ENCODE measurements at places on chromosomes 12 and 14.
A peak's percentile ranks its signal among the peaks of the same experiment; 100 is the strongest.

GRCh38 chr12:108899145-108899544, 19.3 kb downstream of the DAO start:
- no peak for DNase-seq

GRCh38 chr12:103354403-103354802, 141.4 kb downstream of the C12orf42 start:
- DNase-seq, result no peak

DNA sequence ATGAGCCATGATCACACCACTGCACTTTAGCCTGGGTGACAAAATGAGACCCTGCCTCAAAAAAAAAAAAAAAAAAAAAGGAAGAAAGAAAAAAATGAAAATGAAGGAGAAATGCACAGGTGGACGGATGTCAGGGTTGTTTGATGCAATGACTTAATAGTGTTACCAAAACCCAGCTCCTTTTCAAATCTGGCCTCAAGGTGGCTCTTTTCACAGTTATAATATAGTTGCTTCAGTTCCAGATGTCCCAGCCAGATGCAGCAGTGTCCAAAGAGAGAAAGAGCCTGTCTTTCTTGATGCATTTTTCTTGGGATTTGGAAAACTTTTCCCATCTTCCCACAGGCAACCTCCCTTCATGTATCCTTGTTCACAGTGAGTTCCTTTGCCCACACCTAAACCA, 36.5 kb downstream of the KCNMB4 start:
- no peak for DNase-seq

- no peak for DNase-seq
These were observed 35.9 kb upstream of the FOS start for GRCh38 chr14:75242546-75243273.

- no peak for DNase-seq
These were observed 1.9 kb downstream of the LMO3 start for GRCh38 chr12:16603916-16604575.

- DNase-seq, result no peak
These were observed 42.1 kb downstream of the GPR68 start for GRCh38 chr14:91202234-91202974.

DNA sequence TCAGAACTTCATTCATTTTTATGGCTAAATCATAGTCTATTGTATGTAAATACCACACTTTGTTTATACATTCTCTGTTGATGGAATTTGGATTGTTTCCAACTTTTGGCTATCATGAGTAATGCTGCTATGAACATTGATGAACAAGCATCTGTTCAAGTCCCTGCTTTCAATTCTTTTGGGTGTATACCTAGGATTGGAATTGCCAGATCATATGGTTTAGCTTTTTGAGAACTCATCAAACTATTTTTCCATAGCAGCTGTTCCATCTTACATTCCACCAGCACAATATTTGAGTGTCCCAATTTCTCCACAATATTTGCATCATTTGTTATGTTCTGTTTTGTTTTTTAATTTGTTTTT, 52.3 kb upstream of the CCND2 start:
- no peak for DNase-seq

GRCh38 chr14:96400495-96400894, 8.6 kb downstream of the AK7 start:
- DNase-seq, result peak; percentile 40

- no peak for DNase-seq
These were observed 13.1 kb upstream of the NID2 start for GRCh38 chr14:52081964-52082363.

GRCh38 chr12:55723516-55724225, 3.5 kb downstream of the RDH5 start:
- DNase-seq, result no peak

DNA sequence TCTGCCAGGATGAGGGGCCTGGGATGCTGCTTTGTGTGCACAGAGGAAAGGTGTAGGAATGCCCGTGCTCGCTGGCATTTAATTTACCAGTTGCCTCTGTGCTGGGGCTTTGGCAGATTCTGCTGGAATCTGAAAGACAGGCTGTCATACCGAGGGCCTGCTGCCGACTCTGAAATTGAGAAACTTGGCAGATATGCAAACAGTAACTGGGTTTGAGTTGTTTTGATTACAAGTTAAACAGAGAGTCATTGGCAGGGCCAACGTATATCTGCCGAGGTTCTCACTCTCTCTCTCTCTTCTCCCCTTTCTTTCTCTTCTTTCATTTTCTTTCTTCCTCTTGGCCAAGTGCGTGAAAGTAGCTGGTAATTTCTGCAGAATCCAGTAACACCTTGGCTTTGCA, 618.7 kb downstream of the VRK1 start:
- no peak for DNase-seq

DNA sequence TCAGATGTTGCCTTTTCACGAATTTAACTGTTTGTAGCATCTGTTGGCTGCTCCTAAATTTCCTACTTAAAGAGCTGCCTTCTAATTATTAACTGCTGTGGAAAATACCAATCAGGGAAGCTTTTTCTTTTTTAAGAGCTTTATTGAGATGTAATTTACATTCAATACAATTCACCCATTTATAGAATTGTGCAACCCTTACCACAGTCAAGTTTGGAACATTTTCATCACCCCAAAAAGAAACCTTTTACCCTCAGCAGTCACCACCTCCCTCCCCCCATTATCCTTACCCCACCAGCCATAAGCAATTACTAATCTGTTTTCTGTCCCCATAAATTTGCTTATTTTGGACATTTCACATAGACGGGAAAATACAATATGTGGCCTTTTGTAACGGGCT, 1.4 kb downstream of the PCNX4 start:
- no peak for DNase-seq

- DNase-seq, result no peak
These were observed 3.9 kb upstream of the GSC start for GRCh38 chr14:94773655-94774343.

DNA sequence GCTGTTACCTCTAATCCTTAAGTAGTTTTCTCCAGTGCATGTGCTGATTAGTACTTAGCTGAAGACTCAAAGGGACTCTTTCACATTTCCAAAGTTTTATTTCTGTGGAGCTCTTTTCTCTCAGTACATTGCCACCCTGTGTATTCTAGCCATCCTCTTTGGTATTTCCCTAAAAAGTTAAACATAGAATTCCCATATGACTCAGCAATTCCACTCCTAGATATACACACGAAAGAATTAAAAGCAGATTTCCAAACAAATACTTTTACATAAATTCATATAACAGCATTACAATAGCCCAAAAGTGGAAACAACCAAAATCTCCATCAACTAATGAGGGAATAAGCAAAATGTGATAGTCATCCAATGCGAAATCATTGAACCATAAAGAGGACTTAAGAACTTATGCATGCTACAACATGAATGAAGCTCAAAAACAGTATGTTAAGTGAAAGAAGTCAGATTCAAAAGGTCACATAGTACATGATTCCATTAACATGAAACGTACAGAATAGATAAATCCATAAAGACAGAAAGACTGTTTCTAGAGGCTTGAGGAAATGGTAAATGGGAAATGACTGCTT, 9.0 kb upstream of the NOVA1 start:
- no peak for DNase-seq

DNA sequence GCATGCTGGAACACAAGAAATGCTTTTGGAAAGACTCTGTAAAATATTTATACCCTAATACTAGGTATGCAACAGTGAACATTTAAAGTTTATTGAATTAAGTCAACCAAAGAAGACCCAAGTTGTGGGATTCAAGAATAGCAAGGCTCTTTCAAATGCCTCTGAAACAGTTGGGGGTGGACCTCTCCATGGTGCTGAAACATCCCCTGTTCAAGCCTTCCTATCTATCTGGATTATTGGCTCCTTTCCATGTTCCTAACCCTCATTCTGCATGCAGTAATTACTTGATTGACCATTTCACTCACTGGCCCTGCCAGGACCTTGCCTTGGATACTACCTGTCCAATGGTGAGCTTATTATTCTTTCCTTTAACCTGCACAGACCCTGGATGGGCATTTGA, 349.7 kb downstream of the NRXN3 start:
- peak; percentile 0 for DNase-seq

DNA sequence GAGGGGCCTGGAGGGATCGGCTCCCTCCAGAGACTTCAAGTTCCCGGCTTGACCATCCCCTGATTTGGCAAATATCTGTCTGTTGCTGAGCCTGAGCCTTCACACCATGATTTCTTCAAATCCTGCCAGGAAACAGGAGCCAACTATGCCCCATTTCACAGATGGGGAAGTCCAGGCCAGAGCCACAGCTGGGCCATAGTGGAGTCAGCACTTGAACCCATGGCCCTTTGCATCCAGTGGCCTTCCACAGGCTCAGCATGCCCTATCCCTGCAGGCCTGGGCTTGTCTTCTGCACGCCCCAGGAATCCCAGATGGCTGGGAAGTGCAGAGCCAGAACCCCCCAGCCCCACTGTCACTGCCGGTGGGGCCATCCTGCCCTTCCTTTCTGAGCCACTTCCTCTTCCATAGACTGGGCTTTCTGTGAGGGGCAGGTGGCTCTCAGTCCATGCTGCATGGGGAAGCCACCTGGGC, 44.9 kb downstream of the CYP46A1 start:
- no peak for DNase-seq

- DNase-seq, result no peak
These were observed 43.6 kb downstream of the HCAR2 start for GRCh38 chr12:122659579-122659978.

- no peak for DNase-seq
These were observed 14.0 kb upstream of the SELPLG start for GRCh38 chr12:108647585-108648287.

DNA sequence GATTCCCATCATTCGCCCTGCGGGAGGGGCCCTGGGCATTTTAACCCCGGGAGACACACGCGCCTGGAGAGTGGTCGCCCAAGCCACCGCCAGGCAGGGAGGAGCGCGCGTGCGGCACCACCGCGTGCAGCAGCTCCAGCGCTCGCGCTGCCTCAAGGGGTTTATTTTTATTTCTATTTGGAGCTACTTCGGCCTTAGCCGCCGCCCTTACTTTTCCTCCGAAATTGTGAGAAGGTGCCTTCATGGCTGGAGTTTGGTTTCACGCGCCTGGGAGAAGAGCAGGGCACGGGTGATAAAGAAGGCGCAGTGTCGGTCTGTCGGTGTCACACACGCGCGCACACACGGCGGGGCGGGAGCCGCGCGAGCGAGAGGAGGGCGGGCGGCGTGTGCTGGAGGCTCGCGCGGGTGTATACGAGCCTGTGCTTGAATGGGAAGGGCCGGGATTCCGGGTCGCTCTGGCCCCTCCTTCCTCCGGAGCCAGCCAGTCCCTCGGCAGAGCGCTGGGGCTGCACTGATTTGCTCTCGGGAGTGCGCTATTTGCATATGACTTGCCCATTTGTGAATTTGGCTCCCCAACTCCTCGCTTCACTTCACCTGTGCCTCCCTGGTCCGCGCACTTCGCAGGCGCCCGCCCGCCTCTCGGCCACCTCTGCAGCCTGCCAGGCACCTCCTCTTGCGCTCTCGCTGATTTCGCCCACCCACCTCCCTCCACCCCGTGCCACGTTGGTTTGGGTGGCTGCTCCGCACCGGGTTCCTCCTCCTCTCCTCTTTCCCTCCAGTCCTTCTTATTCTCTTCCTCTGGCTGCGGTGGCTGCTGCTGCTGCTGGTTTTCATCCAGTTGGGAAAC, 932.3 kb downstream of the DIO2 start:
- peak; percentile 28 for DNase-seq

DNA sequence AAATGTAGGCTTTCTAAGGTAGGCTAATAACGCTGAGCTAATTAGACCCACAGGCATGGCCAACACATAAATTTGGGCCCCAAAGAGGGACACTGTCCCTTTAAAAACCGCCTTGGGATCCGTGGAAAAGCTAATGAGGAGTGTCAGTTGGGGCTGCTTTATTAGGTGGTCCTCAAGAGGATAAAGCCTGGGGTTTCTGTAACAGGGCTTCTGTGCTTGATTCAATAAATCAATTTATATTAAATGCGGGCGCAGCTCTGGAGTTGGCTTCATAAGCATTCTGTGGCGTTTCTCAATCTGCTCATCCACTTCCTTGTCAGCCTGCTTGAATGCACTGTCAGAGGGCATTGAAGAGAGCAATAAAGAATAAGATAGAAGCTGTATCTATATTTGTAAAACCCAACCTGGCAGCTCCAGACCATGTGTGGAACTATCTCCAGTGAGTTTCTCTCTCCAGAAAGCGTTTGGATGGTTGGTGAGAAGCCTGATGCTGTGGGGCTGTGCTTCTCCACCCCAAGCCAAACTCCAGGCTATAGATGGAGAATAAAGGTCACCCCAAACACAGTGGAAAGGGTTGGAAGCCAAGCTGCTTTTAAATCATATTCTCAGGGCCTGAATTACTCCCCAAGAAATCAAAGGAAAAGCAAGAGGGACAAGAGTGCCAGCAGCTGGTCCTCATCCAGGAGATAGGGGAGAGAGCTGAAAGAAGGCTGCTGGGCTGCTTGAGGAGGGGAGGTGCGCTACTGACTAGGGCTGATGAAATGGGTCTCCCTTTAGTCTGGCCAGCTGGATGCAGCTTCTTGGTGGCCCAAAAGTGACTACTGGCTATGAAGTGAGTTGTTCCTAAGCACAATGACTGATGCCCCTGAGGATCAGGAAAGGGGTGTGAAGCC, 222.0 kb downstream of the PPM1H start:
- DNase-seq, result no peak

DNA sequence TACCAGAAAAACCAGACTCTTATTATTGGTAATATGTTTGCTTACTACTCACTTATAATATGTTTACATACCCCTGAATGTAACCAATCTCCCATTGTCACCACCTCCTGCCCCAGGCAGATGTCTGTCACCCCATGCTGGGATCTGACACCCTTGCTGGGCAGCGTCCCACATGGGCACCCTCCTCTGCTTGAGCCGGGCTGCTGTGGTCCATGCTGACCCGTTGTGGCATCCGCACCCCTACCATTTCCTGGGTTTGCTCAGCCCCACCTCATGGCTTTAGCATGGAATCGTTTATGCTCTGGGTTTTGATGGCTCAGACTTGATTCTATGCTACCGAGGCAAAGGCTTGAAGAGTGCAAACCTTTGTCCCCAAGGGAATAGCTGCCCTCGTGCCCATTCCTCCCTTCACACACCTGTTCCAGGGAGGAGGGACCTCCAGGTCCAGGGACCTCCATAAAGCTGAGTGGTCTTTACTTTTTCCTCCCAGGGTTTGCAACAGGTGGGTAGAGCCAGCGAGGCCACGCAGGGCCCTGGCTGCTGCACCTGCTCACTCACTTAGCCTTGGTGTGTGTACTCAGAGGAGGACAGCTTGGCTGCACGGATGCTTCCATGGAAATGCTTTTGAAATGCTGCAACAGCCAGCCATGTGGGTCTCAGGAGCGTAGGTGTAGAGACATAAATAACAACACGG, 68.7 kb downstream of the PRMT8 start:
- DNase-seq, result no peak
